Stimulated activated CD8-positive, alpha-beta memory T cell treated with anti-CD3 and anti-CD28 coated beads, Interleukin-2, amount 100 ng/mL, for 48 hours (primary cell): ENCODE measurements at places on chromosomes 16 and 17.

- no peak for DNase-seq
Measured at GRCh38 chr16:31696968-31697743, 169.5 kb downstream of the AHSP start.

- DNase-seq, result peak; percentile 53
Measured at GRCh38 chr17:29005936-29006511, at the start of gene SEZ6. TSS of gene SEZ6 (minus strand) at chr17:29006033. CDS start at chr17:29005869, 164 bp downstream.

GRCh38 chr17:80153004-80153403, 6.1 kb upstream of the EIF4A3 start:
- DNase-seq, result no peak

DNA sequence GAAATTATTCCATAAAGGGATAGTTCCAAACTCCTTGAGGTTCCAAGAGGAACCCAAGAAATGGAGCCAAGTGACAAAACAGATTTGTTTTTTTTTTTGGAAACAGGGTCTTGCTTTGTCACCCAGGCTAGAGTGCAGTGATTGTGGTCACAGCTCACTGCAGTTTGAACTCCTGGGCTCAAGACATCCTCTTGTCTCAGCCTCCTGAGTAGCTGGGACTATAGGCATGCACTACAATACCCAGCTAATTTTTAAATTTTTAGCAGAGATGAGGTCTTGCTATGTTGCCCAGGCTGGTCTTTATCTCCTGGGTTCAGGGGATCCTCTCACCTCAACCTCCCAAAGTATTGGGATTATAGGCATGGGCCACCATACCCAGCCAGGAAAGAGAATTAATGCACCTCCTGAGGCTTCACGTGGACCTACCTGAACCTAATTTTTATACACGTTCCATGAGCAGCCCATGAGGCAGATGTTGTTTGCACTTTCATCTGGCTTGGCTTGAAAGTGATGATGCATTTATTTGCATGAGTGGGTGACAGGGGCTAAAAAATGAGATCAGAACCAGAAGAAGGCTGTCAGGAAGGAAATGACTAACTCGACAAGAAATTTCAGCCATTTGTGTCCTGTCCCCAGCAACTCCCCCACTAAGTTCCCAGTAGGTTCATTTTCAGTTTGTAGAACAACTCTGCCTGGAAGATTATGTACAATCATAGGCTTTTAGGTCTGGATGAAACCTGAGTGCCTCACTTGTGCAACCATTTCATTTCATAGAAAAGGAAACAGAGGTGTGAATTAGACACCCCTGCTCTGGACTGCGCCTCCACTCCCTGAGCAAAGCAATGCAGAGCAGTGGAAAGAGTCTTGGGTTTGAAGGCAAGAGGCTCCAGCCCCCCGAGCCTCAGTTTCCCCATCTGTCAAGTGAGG, 10.3 kb upstream of the IRF8 start:
- no peak for DNase-seq

GRCh38 chr16:85252461-85252860, 140.2 kb upstream of the CIBAR2 start:
- DNase-seq, result no peak

GRCh38 chr17:59753522-59754467, 46.3 kb downstream of the VMP1 start:
- no peak for DNase-seq

GRCh38 chr17:30398328-30399041, 19.8 kb downstream of the CPD start:
- no peak for DNase-seq

- DNase-seq, result no peak
Measured at GRCh38 chr17:43898446-43898845, 8.9 kb downstream of the MPP2 start.

DNA sequence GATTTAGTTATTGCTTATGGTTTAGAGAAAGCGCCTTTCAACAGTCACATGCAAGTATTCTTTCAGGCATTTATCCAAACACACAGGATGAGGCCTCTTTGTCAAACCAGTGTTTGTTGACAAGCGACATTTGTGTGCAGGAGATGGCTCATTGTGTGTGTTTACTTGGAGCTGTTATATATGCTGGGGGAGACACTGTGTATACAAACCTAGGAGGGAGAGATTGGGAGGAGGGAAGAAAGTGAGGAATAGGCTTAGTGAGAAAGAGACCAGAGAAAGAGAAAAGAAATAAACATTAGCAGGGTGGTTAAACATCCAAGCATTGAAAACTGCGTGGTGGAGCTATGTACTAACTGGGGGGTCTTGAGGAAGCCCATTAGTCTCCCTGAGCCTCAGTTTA, 437.6 kb downstream of the MAF start:
- no peak for DNase-seq

DNA sequence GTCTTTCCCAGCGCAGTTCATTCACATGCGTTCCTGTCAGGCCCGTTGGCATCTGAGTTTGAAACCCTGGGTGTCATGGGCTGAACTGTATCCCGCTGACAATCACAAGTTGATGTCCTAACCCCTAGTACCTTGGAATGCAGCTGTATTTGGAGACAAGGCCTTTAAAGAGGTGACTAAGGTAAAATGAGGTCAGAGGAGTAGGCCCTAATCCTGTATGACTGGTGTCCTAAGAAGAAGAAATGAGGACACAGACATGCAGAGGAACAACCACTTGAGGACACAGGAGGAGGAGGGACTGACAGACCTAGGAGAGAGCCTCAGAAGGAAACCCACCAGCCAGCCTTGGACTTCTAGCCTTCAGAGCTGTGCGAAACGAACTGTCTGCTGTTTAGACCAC, 33.1 kb downstream of the TRPV2 start:
- no peak for DNase-seq

DNA sequence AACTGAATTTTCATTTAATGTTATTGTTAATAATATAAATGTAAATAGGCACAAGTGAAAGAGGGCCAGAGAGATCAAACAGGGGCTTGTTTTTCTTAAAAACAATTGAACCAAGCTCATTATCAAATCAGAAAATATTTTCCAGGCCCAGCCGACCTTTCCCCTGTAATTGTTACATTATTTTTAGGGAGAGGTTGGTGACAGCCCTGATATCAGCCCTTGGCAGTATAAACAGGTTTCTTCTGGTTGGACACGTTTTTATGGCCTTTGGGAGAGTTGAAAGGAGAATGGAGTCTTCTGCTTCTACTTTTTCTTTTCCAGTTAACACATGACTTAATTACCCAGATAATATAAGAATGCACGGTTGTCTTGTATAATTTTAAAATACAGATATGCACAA, 40.0 kb upstream of the COQ7 start:
- no peak for DNase-seq

- DNase-seq, result no peak
Measured at GRCh38 chr17:3828151-3828851, 17.7 kb downstream of the NCBP3 start.

GRCh38 chr16:9647981-9648701, 534.1 kb downstream of the GRIN2A start:
- no peak for DNase-seq

DNA sequence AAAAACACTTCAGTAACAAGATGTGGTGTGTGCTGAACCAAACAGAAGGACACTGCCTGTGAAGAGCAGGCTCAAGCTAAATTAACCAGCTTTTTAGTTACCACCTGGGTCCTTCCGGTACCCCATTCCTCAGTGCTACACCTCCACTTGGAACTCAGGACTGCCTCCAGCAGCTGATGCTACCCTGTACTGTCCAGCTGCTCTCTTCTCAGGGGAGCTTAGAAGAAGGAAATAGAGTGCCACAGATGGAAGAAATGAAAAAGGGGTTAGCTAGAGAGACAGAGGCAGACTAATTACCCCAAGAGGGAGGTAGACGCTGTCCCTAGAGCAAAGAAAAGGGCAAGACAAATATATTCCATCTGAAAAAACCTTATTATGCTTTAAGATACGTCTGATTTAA, 5.7 kb downstream of the MED13 start:
- DNase-seq, result no peak

DNA sequence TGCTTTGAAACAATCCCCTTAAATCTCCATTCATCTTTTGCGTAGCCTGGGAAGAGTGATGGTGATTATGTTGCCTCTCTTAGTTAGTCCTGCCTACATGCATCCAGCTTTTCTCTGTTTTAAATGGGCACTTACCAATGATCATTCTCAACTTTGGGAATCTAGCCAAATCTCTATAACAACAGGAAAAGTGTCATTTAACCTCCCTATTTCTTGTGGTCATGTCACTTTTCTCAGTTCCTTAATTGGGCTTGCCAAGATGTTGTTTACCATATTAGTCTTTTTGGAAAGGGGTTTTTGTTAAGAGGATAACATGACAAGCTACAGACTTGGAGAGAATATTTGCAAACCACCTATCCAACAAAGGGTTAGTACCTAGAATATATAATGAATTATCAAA, 15.6 kb upstream of the CLEC10A start:
- no peak for DNase-seq
